ENCODE measurements at places on chromosomes 1 and 21.

GRCh38 chr1:84653130-84653677, 37.1 kb downstream of the SSX2IP start:
- no peak for DNase-seq

- DNase-seq = no peak
Observed at GRCh38 chr1:227759341-227760300, 24.4 kb downstream of the SNAP47 start.

- no peak for DNase-seq
Observed at GRCh38 chr1:228810878-228811711, 75.8 kb downstream of the RHOU start.

DNA sequence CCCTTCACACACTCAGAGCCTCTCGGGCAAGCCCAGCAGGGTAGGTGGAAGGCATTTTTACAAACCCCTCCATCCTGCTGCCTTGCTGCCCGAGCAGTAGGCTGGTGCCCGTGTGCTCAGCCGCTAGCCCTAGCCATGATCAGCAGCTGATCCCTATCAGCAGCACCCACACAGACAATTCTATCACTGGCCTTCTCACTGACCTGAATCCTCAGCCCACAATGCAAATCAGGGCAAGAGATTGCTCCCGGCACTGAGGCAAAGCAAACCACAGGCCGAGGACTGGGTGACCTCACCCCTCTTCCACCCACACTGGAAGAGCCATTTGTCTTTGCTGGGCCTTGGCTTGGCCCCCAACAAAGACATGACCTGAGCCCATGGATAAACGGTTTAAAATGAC, 895 bp upstream of the PDZK1 start:
- DNase-seq = no peak

GRCh38 chr1:234721476-234722269, 111.7 kb upstream of the IRF2BP2 start:
- DNase-seq = no peak

DNA sequence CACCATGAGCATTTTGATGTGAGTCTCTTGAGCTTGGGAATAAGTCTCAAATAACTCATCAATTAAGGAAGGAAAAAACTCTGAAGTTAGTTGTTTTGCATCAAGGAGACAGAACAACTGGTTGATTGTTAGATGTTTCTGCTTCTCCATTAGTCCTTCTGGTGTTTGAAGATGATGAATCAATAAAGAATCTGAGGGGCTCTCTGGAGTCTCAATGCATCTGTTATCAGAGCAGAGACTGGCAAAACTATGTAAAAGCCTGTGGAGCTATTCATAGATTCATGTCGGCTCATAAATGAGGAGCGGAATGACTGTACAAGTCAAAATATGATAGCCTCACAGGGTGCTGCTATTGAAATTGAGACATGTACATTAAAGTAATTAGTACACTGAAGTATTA, 73.3 kb upstream of the ZC3H11B start:
- DNase-seq = no peak

GRCh38 chr1:227215863-227216510, 102.3 kb downstream of the CDC42BPA start:
- DNase-seq = no peak

GRCh38 chr1:165467706-165468105, 22.8 kb upstream of the RXRG start:
- DNase-seq = no peak

All from stimulated activated CD4-positive, alpha-beta T cell treated with anti-CD3 and anti-CD28 coated beads, TNF-alpha, amount 100 ng/mL, for 4 hours (primary cell).